Cardiac muscle cell (in vitro differentiated cells and primary cell): ENCODE measurements at places on chromosomes 1 and 21. TPM values are rescaled to one million over a fixed set of nuclear protein-coding genes. Genes with fewer than 3 reads are reported as not detected.

MPZ gene
- 0.48 and 0.66 TPM in 2 replicates for polyA plus RNA-seq

DNA sequence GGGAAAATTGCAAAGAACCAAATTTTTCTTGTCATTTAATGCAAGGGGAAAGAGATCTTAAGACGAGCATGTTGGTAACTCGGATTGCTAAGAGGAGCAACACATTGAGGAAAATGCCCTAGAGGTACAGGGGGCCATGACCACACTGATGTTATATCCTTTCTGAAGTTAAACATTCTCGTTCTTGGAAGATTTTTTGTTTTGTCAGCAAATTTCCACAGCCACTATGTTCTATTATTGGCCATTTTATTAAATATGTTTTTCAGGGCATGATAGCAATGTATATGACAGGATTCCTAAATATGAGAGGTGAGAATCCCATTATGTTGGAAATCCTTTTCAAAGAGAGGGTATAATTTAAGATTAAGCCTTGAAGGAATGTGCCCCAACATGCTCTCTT is 627.2 kb upstream of the PKN2 start:
- peaks cover 15% of the 10 kb centered on the region for H3K4me1 ChIP-seq
- H3K27me3 ChIP-seq: no peaks in the 10 kb centered on the region
- H3K36me3 ChIP-seq: no peaks in the 10 kb centered on the region
- H3K27ac ChIP-seq: no peak overlapping the region
- no peak overlapping the region for H3K4me3 ChIP-seq

GRCh38 chr1:231040019-231040799 is at the start of gene FAM89A:
Gene FAM89A, minus strand, starts transcription at chr1:231040254. Its CDS starts 43 bp downstream, at chr1:231040211.
- H3K4me3 ChIP-seq: peak within 1 kb of the TSS; percentile 98
- no peaks in the 10 kb centered on the region for H3K36me3 ChIP-seq
- H3K4me1 ChIP-seq: peaks cover 14% of the 10 kb centered on the region

- peaks cover 6% of the 10 kb centered on the region for H3K4me1 ChIP-seq
- peaks cover 13% of the 10 kb centered on the region for H3K27me3 ChIP-seq
- no peak overlapping the region for H3K4me3 ChIP-seq
- no peak for DNase-seq
These were observed 57.2 kb downstream of the CDK18 start for GRCh38 chr1:205561501-205562203.

- no peaks in the 10 kb centered on the region for H3K27me3 ChIP-seq
- H3K36me3 ChIP-seq: no peaks in the 10 kb centered on the region
- H3K4me3 ChIP-seq: no peak overlapping the region
- no peak overlapping the region for H3K27ac ChIP-seq
- peaks cover 2% of the 10 kb centered on the region for H3K4me1 ChIP-seq
- no peak for DNase-seq
These were observed 62.5 kb downstream of the SCCPDH start for GRCh38 chr1:246786606-246787238.

RCC2 gene
- 34.0 and 39.2 TPM in 2 replicates for polyA plus RNA-seq

CGN gene
- polyA plus RNA-seq: 1.2 and 2.0 TPM in 2 replicates

DPYD gene
- 0.66 and 0.81 TPM in 2 replicates for polyA plus RNA-seq

LDLRAD1 gene
- not detected in 2 replicates for polyA plus RNA-seq

C4BPA gene
- polyA plus RNA-seq: not detected in 2 replicates

GRCh38 chr1:93734999-93735398 is 53.4 kb upstream of the BCAR3 start:
- no peak for DNase-seq
- H3K4me3 ChIP-seq: no peak overlapping the region
- H3K36me3 ChIP-seq: no peaks in the 10 kb centered on the region
- H3K27ac ChIP-seq: no peak overlapping the region
- H3K27me3 ChIP-seq: peaks cover 33% of the 10 kb centered on the region
- H3K4me1 ChIP-seq: no peaks in the 10 kb centered on the region

GRCh38 chr1:92118826-92119225 is 38.7 kb downstream of the BTBD8 start:
- H3K36me3 ChIP-seq: no peaks in the 10 kb centered on the region
- H3K4me1 ChIP-seq: no peaks in the 10 kb centered on the region
- H3K4me3 ChIP-seq: no peak overlapping the region
- no peaks in the 10 kb centered on the region for H3K27me3 ChIP-seq
- no peak overlapping the region for H3K27ac ChIP-seq

GRCh38 chr1:232287676-232288569 is 342.0 kb downstream of the SIPA1L2 start:
- no peak overlapping the region for H3K4me3 ChIP-seq
- H3K27me3 ChIP-seq: no peaks in the 10 kb centered on the region
- H3K36me3 ChIP-seq: no peaks in the 10 kb centered on the region
- H3K27ac ChIP-seq: no peak overlapping the region

SYNC gene
- 1.2 and 1.6 TPM in 2 replicates for polyA plus RNA-seq

- no peaks in the 10 kb centered on the region for H3K36me3 ChIP-seq
- peak; percentile 24 for DNase-seq
- no peak overlapping the region for H3K27ac ChIP-seq
- H3K4me1 ChIP-seq: peaks cover 11% of the 10 kb centered on the region
These were observed 2.7 kb upstream of the PRXL2B start for GRCh38 chr1:2583871-2584351.

- no peaks in the 10 kb centered on the region for H3K36me3 ChIP-seq
- H3K27ac ChIP-seq: no peak overlapping the region
- no peaks in the 10 kb centered on the region for H3K27me3 ChIP-seq
- peaks cover 18% of the 10 kb centered on the region for H3K4me1 ChIP-seq
- H3K4me3 ChIP-seq: no peak overlapping the region
These were observed 53.9 kb downstream of the PHC2 start for GRCh38 chr1:33377013-33377412.

- peaks cover 7% of the 10 kb centered on the region for H3K36me3 ChIP-seq
- H3K27ac ChIP-seq: no peak overlapping the region
- peaks cover 36% of the 10 kb centered on the region for H3K4me1 ChIP-seq
- no peaks in the 10 kb centered on the region for H3K27me3 ChIP-seq
- DNase-seq: no peak
These were observed 38.1 kb downstream of the TMEM53 start for GRCh38 chr1:44636083-44636687.

DNA sequence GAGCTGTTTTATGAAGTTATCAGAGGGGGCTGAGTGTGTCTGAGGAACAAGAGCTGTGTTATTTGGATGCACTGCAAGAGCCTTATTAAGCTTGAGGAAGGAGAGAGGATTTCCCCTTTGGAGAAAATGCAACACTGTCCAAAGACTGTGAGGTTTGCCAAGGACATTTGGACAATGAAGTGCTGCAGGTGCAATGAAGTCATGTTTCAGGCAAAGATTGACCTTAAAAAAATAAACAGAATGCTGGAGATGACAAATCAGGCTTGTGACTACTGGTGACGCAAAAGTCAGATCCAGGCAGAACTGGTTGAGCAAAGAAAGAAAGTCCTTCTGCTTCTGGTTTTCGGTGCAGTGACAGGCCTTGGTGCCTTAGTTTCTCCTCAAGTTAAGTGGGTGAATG is 125.2 kb upstream of the KIAA0040 start:
- H3K27ac ChIP-seq: no peak overlapping the region
- H3K4me1 ChIP-seq: no peaks in the 10 kb centered on the region
- no peaks in the 10 kb centered on the region for H3K27me3 ChIP-seq

DNA sequence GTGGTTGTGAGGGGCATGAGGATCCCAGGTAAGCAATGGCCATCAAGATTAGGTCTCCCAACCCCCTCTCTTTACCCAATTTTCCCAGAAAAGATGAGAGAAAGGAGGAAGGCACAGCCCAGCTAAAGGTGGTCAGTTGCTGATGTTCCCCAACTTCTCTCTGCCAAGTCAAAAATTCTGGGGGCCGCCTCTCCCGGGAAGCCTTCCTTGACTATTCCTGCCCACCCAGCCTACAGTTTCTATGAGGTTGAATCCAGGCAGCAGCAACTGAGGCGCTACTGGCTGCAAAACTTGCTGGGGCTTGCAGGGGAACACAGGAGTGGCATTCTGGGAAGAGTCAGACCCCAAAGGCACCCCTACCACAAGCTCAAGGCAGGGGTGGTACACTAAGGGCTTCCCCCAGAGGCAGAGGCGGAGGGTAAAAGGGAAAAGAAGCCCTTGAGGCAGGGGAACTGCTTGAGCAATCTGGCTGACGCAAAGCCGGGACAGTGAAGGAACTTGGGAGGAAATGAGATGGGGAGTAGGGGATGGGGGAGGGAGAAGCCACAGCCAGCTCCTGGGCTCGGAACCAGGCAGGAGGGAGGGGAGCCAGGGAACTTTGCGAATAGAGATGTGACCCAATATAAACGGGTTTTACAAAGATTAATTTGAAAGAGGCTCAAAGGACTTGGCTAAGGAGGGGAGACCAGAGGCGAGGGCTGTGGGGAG is 31.2 kb downstream of the SDC3 start:
- no peaks in the 10 kb centered on the region for H3K27me3 ChIP-seq
- no peak overlapping the region for H3K27ac ChIP-seq
- H3K4me3 ChIP-seq: no peak overlapping the region
- DNase-seq: no peak

DNA sequence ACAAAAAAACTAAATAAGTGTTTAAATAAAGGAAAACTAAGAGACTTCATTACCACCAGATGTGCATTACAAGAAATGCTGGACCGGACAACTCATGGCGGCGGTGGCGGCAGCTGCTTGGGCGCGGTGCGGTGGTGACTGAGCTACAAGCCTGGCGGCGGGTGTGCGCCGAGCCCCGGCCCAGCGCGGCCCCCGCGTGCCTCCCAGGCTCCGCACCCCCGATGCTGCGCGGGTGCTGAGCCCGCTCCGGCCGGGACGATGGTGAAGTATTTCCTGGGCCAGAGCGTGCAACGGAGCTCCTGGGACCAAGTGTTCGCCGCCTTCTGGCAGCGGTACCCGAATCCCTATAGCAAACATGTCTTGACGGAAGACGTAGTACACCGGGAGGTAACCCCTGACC is 52.2 kb upstream of the RCOR3 start:
- no peaks in the 10 kb centered on the region for H3K4me1 ChIP-seq
- no peaks in the 10 kb centered on the region for H3K27me3 ChIP-seq
- no peak overlapping the region for H3K27ac ChIP-seq
- no peak overlapping the region for H3K4me3 ChIP-seq
- no peak for DNase-seq

DNA sequence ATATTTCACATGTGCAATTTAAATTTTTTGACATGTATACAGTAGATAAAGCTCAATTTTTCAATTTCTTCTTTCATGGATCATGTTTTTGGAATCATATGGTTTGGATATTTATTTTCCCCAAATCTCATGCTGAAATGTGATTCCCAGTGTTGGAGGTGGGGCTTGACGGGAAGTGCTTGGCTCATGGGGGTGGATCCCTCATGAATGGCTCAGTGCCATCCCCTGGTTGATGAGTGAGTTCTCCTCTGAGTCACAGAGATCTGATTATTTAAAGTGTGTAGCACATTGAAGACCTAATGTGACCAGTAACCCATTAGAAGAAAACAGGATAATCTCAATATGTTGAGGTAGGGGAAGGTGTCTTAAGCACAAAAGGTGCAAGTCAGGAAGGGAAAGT is 9.1 kb upstream of the IFI16 start:
- H3K27ac ChIP-seq: peak overlapping the region; percentile 95
- peak overlapping the region; percentile 46 for H3K4me3 ChIP-seq
- peaks cover 23% of the 10 kb centered on the region for H3K4me1 ChIP-seq
- H3K27me3 ChIP-seq: no peaks in the 10 kb centered on the region
- no peaks in the 10 kb centered on the region for H3K36me3 ChIP-seq

GRCh38 chr1:165576536-165576935 is 32.7 kb downstream of the LRRC52 start:
- no peak overlapping the region for H3K4me3 ChIP-seq
- H3K36me3 ChIP-seq: no peaks in the 10 kb centered on the region
- no peak overlapping the region for H3K27ac ChIP-seq
